ENCODE measurements at places on chromosomes 16 and 17.

- no peak for DNase-seq
Observed at GRCh38 chr17:65268832-65269231, 131.7 kb downstream of the RGS9 start.

DNA sequence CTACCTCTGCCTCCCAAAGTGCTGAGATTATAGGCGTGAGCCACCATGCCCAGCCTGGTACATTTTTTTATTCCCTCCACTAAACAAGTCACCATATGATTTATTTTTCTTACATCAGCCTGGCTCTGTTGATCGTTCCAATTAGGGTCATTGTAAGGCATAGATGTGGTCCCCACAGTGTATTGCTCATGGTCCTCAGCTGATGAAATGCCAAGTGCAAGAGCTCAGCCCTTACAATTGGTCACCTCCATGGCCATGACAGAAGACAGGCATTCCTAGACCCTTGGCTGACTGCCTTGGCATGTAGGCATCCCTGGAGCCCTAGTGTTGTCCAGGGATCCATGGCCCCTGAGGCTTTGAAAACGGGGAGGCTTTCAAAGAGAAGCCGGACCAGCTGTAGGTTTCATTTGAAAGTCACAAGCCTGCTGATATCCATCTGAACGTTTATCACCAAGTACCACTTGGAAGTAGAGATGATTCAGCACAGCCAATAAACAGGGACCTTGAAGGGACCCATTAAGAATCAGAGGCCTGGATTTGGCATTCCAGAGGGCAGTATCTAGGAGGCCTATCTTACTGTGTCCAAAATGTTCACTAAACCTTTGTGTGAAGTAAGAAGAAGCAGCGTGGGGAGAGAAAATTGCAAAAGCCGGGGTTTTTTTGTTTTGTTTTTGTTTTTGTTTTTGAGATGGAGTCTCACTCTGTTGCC lies 20.6 kb upstream of the PRKCA start:
- DNase-seq: no peak

DNA sequence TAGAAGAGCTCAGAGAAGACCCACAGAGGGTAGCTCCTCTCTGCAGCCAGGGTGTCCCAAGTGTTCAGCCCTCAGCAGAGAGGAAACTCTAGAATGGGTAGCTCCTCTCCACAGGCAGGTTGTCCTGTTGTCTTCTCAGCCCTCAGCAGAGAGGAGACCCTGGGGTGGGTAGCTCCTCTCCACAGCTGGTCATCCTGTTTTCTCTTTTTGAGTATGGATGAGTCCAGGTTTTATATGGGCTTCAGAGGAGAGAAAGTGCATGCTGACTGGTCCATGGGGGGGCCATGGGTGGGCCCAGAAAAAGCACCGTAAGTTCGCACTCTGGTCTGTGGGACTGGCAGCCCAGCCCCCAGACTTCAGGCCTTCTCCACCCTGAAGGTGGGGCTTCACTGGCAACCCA lies 48.4 kb downstream of the ESRP2 start:
- no peak for DNase-seq

DNA sequence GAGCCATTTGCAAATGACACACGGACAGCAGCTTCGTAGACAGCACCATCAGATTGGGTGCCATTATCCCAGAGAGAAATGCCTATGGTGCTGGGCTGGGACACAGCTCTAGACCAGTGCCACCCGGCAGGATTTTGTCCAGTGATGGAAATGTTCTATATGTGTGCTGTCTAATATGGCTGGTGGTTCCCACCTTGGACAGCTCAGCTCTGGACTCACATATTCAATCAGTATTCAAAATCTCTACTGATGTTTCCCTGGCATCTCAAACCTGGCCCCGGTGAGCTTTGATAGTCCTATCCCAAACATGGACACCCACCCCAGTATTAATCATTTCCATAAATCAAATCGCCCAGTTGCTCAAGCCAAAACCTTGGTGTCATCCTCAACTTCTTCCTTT lies 23.0 kb downstream of the FA2H start:
- no peak for DNase-seq

DNA sequence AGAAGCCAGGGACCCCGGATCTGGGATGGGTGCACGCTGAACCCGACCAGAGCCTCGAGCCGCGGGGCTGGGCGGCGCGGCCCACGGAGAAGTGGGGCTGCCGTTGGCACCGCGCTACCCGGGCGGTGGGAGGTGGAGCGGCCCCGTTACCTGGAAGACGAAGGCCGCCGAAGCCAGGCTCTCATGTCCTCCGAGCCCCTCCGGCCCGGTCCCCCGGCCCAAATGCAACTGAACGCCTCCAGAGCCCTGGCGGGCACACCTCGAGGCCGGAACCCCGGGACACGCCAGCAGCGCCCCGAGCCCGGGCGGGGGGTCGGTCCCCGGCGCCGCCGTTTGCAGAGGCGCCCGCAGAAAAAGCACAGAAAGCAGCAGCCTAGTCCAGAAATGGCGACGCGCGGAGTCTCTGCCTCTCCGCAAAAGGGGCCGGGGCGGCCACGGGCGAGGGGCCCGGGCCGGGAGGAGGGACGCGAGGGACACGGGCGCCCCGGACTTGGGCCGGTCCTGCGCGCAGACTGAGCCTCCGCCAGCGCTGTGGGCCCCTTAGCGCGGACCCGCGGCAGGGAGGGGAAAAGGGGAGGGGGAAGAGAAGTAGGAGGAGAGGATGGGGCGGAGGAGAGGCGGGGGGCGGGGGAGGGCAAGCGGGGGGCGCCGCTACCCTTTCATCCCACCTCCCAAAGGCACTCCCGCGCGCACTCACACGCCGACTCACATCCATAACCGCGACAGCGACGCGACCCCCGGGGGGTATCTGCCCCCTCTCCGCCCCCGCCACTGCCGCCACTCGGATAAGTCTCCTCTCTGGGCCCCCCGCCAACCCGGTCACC lies 1.4 kb downstream of the AXIN2 start:
- DNase-seq: peak; percentile 72

DNA sequence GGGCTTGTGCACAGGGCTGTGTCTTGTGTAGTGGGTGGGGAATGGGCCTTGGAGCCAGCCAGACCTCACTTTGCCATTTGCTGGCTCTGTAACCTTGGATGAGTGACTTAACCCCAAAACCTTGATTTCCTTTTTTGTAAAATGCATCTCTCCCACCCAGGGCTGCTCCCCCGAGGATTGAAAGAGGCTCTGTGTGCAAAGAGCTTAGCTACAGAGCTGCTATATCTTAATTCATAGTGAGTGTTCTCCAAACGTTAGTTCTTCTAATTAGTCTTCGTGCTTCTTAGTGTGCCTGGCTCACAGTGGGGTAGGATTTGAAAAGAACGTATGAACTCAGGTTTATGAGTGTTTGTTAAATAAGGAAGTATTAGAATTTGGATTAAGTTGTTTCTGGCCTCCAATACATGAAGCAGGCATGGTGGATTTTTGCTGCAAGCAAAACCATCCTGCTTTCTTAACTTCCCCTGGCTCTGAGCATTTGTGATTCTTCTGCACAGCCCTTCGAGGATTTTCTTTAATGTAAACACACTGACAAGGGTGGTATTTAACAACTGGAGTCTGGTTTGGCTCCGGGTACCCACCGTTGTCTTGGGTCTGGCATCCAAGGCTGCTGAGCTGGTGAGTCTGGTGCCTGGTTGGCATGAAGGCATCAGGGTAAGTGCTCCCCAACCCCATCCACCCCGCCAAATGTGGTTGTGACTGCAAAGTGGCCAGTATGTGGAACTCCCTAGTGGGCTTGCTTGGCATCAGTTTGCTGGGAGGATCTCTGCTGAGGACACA lies 29.7 kb downstream of the KSR1 start:
- no peak for DNase-seq

GRCh38 chr16:64754279-64754678 lies 367.6 kb downstream of the CDH11 start:
- no peak for DNase-seq

- DNase-seq: peak; percentile 58
Observed at GRCh38 chr17:66354981-66355380, 52.6 kb downstream of the PRKCA start.

DNA sequence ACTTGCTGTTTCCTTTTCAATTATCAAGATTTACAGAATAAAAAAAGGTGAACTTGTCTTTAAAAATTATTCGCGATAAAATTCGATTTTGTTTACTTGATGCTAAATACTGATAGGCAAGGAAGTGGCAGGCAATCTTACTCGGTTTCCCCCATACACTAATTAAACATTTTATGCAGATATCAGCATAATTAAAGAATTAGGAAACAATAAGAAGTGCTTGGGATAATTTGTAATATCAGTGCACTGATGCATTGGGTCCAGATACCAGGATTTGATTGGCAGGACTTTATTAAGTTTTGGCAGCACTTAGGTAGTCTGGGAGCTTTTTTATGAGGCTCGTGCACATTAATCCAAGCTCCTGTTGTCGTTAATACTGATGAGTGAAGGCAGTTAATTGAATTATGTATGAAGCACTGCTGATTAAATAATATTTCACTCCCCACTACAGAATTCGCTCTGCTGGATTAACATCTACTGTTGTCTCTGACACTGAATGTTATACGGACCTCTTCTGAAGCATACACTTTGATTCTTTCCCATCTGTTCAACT lies 165.6 kb downstream of the CA10 start:
- DNase-seq: no peak
